ENCODE measurements at places on chromosomes 16 and 17.

DNA sequence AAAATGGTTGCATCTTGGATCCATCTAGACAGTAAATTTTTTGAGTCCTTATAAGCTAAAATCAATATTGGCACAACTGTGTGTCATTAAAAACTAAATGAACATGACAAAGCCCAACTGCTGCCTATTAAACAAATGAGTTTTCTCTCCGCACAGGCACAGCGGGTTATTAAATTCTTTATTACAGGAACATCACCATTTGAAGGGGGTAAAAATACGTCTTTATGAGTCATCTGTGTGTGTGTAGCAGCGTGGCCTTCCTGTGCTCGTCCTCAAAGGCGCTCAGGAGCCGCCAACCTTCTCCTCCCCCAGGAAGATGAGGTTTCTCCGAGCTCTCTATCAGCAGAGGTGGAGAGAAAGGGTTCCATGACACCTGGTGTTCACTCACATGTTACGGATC, 62.6 kb upstream of the SDK2 start:
- no peak for DNase-seq

- DNase-seq, result no peak
These were observed 27.2 kb upstream of the ITGAX start for GRCh38 chr16:31327646-31328225.

GRCh38 chr16:54324716-54325115, 38.1 kb upstream of the IRX3 start:
- DNase-seq, result no peak

DNA sequence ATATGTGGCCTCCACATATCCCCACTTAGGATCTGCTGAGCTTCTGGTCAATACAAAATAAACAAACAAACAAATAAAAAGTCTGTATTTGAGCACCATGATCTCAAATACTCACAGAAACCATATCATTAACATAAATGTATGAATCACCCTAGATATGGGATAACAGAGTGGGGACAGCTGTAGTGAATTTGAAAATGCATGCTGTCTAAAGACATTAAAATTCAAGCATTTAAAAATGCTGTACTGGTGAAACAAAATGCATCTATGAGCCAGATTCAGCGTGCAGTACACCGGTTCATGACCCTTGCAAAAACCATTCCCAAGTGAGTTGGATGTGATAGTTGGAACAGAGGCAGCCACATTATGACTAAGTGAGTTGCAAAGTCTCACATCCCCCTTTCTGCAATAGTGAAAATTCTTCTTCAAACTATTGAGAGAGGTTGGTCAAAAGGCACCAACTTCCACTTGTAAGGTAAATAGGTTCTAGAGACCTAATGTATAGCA, 12.3 kb downstream of the GRIN2A start:
- no peak for DNase-seq

DNA sequence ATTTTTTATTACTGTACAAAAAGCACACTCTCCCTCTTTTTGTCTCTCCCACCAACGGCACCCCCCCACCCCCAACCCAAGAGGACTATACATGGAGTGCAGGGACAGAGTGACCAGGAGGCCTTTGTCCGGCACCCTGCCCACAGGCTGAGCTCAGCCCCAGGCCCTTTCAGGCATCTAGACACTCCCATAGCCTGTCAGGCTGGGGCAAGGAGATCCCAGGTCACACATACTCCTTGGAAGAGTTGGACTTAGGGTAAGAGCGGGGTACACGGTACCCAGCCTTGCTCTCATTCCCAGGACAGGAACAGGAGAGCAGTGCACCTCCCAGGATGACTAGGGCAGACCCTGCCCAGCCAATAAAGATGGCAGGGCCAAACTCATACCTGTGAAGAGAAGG, 2.1 kb downstream of the CLDN7 start:
- no peak for DNase-seq

DNA sequence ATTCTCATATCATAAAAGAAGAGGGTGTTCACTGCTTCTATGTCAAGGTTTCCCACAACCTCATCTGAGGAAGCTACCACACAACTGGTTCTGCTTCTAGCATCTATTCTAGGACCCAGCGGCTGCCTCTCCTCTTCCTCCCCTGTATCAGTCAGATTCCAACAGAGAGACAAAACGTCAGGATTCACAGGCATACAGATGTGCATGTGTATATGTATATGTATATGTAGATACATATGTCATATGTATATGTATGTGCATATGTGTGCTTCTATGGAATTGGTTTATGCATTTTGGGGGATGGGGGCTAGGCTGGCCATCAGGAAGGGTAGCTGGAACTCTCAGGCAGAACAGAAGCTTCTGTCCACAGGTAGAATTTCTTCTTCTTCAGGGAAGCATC, 37.4 kb upstream of the NLRP1 start:
- DNase-seq, result no peak

DNA sequence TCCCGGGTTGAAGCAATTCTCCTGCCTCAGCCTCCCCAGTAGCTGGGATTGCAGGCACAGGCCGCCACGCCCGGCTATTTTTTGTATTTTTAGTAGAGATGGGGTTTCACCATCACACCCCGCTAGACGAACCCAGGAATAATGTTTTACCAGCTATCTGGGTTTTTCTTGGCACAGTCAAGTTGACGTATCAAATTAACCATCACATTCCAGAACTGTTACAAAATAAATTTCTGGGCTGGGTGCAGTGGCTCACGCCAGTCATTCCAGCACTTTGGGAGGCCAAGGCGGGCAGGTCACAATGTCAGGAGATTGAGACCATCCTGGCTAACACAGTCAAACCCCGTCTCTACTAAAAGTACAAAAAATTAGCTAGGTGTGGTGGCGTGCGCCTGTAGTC, 501.2 kb downstream of the SHISA9 start:
- DNase-seq, result no peak

DNA sequence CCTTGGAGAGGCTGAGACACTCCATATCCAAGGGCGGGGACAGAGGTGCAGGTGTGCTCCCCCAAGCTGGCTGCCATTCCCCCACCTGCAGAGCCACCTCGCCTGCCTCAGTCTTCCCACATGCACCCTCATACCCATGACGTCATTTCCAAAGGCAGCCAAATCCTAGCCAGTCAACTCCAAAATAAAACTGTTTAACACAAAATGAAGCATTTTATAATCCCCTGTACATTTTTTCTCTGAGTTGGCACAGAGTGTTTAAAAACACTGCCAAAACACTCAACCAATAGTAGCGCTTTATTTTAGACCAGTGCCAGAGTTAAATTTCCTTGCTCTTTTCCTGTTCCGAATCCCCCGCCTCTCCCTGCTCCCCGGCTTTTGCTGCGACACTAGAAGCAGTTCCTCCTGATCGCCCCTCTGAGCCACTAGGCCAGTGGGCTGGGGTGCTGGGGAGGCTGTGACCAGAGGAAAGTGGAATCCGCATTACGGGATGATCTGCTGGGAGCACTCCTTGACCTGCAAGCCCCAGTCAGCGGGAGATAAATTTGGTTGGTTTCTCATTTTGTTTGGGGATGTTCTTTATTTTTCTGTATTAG, 139.5 kb downstream of the ZNF423 start:
- DNase-seq, result no peak

- no peak for DNase-seq
These were observed 2.8 kb upstream of the SOCS1 start for GRCh38 chr16:11258553-11259492.

- DNase-seq, result no peak
These were observed 25.9 kb downstream of the SREBF1 start for GRCh38 chr17:17810895-17811248.

DNA sequence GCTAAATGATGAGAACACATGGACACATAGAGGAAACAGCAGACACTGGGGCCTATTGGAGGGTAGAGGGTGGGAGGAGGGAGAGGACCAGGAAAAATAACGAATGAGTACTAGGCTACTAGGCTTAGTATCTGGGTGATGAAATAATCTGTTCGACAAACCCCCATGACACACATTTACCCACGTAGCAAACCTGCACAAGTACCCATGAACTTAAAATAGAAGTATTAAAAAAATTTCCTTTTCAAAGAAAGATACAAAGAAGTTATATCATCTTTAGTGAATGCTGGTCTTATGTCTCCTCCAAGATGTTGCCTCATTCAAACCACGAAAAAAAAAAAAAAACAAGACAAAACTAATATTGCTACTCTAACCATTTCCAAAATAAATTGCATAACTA, 31.7 kb downstream of the MBTD1 start:
- DNase-seq, result no peak

- no peak for DNase-seq
These were observed 203.5 kb upstream of the TNRC6C start for GRCh38 chr17:77754956-77755355.

GRCh38 chr17:37888881-37889280, 35.3 kb upstream of the TBC1D3K start:
- no peak for DNase-seq

GRCh38 chr16:13313351-13313750, 412.0 kb downstream of the SHISA9 start:
- no peak for DNase-seq

- DNase-seq, result no peak
These were observed 38.5 kb downstream of the CLEC3A start for GRCh38 chr16:78060809-78061208.

GRCh38 chr16:79571903-79572535, 28.5 kb downstream of the MAF start:
- DNase-seq, result no peak

GRCh38 chr16:1407753-1408152, 6.8 kb downstream of the UNKL start:
- no peak for DNase-seq

DNA sequence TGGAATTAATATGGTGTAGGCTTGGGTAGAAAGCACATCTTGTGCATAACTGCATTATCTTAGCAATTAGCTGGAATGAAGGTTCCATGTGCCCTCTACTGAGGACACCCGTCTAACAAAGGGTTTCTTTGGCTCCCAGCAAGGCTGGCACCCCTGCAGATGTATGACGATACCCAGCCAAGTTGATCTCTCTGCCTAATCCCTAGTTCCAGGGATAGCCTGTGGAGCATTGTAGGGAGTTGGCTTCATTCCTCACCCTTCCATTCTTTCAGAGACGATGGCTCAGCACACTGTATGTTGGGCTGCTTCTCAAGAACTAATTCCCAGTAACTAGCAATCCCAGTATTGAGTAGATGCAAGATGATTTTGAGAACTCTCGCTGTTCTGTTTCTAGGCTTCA, 182.5 kb downstream of the SNX29 start:
- no peak for DNase-seq

GRCh38 chr17:67833946-67834631, 8.8 kb downstream of the BPTF start:
- DNase-seq, result no peak

DNA sequence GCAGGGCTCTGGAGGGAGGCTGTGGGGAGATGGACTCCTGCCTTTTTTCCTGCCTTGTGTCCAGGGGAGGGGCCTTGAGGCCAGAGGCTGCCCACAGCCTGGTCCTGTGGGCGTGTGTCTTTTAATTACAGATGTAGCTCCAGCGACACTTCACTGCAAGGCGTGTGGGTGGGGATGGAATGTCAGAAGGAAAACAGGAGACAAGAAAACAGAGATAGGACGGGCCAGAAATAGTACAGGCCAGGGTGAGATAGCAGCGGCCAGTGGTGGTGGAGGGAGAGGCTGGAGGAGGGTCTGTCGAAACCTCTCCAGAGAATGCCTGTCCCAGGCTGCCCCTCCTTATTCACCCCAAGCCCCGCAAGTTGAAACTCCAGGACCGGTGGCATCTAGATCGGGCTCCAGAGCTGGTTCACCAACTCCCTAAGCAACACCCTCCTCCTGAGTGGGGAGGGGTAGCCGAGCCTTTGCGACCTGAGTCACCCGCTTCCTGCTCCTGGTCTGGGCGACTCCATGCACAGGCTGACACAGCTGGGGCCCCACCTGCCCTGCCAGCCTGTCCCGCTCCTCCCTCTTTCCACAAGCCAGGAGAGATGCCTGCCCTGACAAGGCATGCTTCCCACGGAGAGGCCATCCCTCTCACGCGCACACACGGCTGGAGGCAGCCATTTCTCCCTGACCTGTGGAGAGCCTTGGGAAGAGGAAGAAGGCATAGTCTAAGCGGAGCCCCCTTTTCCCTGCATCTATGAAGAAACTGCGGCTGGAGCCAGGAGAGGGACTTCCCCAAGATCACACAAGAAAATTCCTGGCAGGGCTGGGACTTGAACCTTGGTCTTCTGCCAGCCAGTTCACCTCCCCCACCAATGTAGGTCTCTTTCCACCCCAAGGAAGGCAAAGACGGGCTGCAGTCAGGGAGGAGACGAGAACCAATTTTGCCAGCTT, 6.6 kb upstream of the JUP start:
- DNase-seq, result no peak

DNA sequence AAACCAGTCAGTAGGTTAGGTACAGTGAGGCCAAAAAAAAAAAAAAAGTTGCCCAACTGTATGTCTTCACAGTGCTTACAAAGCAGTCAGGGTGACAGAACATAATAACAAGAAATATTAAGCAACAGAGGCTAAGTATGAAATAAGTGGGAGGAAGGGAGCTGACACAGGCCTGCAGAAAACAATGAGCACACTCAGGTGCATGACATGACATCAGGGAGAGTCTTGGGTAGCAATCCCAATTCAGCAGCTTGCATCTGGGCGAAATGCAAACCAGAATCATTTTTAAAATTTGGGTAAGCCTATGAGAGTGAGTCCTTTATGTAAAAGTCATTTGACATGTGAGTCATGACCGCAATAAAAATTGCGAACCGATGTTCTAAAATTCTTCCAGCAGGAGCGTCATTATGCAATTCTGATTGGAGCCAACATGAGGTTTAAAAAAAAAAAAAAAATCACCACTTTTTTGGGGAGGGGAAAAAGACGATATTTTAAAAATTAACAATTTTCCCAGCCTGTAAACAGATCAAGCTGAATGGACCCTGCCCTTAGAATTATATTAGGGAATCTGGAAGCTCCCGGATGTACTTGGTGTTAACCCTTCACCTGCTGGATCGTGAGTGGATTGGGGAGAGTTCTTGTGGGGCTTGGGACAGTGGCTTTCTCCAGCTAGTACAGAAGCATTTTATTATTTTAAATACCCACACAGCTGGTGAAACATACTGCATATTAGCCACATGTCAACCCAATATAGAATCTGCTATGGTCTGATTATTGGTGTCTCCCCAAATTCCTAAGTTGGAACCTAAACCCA, 127.9 kb downstream of the NPIPB5 start:
- DNase-seq, result no peak

DNA sequence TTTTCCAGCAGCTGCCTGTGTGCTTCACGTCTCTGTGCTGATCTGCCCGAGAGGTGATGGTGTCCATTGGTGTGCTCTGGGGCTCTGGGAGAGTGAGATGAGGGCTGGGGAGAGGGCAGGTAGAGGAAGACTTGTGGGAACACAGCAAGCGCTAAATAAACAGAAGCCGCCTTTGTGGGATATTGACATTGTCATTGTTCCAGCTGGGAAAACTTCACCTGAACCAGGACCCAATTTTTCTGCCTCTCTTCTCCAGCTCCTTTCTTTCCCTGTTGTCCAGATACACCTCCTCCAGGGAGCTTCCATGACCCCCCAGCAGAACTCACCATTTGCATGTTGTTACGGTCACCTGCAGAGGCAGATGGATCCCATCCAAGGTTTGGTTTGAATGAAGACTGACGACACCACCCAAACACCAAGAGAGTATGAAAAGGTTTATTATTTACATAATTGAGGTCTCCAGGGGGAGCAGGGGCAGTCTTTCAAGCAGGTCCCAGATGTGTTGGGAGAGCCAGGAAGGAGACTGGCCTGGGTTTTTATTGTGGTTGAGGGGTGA, 3.6 kb upstream of the ITGA3 start:
- no peak for DNase-seq

GRCh38 chr16:78843978-78844377, 744.5 kb downstream of the WWOX start:
- no peak for DNase-seq

GRCh38 chr16:84245956-84246678, 6.3 kb upstream of the KCNG4 start:
- no peak for DNase-seq

- DNase-seq, result no peak
These were observed 9.7 kb downstream of the CTCF start for GRCh38 chr16:67571981-67572431.

GRCh38 chr16:4703906-4704305, 10.5 kb downstream of the NUDT16L1 start:
- DNase-seq, result no peak

All from NCI-H187 treated with DMSO at 0.1 percent for 48 hours (cell line).